CD4-positive, alpha-beta T cell treated with Interferon gamma for 1 hour (primary cell): ENCODE measurements at places on chromosomes 3 and 15.

DNA sequence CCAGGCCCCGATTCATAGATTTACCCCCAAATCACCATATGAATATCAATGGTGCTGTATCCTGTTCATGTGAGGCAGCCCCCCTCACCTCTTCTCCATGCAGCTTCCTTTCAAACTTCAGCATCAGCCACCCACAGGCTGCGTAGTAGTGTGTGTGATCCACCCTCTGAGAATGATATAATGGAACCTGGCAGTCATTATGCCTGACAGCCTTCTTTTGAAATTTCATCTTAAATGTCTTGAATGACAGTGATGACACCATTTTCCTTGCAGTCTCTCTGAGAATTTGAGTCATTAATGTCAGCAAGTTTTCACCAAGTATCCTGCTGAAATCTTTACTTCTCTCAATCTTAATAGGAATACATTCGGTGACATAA is 3.5 kb upstream of the CLRN1 start:
- no peak for DNase-seq

DNA sequence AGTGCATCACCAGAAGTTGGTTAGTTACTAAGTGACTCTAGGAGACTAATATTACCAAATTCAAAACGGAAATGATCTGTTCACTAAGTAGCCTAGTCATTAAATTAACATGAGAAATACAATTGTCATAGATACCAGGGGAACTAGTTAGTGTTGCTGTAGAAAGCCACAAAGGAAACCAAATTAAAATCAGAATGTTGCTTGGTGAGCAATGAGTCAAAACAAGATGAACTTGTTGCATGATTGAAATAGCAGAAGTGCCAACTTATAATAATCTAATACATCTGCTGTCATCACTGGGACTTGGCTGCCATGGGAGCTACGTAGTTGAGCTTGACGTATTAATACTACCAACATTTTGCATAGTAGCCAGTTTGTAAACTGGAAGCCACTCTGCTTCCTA is 458.1 kb downstream of the DIPK2A start:
- DNase-seq: no peak

DNA sequence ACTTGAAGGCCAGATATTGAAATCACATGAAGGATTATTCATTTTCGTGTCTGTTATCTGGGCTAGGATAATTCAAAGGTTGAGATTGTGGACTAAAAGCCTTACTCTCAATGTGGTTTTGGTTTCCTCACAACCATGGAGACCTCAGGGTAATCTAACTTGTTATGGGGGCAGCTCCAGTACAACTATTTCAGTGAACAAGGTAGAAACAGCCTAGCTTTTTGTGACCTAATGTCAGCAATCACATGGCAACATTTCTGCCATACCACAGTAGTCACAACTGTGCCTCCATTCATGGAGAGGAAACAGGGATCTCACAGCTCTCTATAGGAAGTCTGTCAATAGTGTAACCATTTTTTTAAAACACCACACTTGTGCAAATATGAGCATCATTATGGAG is 62.4 kb upstream of the RARB start:
- no peak for DNase-seq

- DNase-seq: no peak
These were observed 57.9 kb downstream of the TPRA1 start for GRCh38 chr3:127532561-127533203.

DNA sequence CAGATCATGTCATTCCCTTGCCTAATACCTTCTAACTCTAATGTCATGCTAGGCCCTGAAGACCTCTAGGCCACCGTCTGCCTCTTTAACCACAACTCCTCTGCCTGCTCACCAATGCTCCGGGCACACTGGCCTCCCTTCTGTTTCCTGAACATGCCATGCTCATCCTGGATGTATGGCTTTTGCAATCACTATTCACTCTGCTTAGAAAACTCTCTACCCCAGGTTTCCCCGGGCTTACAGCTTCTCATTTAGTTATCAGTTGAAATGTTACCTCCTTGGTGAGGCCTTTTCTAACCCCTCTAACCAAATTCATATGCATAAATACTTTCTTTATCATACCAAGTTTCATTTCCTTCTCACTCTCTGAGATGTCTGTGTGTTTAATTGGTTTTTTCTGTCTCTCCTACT is 727.8 kb upstream of the CFAP20DC start:
- no peak for DNase-seq

GRCh38 chr15:64901914-64902313 is 9.8 kb upstream of the ANKDD1A start:
- no peak for DNase-seq

DNA sequence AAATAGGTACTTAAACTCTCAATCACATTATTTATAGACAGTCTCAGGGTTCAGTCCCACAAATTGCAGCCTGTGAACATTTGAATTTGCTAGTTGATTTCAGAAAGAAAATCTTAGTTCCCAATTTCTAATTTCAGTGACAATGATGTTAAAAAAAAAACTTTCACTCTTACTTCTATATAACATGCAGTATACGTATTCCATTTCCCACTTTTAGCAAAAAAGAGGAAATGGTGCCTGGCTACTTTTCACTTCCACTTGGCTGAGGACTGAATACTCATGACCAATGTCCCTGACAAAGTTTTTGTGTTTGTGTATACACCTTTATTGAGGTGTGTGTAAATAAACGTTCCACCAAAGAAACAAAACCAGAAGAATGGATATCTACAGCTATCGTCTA is 32.1 kb upstream of the XCR1 start:
- DNase-seq: no peak

DNA sequence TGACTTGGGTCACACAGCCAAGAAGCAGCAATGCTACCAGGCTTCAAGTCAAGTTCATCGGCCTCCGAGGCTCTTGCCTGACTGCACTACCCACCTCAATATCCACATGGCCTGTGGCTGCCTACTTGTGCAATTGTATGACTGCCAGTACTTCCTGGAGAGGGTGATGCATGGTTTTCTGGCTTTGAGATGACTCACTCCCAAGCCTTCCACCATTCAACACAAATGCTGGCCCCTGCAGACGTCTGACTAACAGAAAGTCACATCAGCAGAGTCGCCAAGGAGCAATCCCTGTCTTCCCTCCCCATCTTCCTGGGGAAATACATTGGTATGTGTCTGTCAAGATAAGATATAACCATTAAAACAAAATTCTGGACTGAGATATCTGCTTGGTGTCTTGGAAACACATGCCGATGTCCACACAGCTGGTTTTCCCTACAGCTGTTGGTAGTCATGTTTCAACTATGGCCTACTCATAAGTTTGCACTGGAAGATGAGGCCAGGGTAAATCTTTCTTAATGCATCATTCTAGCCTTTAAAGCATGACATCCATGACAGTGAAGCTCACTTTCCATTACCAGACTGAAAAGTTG is 79.6 kb upstream of the SPATA12 start:
- peak; percentile 58 for DNase-seq

DNA sequence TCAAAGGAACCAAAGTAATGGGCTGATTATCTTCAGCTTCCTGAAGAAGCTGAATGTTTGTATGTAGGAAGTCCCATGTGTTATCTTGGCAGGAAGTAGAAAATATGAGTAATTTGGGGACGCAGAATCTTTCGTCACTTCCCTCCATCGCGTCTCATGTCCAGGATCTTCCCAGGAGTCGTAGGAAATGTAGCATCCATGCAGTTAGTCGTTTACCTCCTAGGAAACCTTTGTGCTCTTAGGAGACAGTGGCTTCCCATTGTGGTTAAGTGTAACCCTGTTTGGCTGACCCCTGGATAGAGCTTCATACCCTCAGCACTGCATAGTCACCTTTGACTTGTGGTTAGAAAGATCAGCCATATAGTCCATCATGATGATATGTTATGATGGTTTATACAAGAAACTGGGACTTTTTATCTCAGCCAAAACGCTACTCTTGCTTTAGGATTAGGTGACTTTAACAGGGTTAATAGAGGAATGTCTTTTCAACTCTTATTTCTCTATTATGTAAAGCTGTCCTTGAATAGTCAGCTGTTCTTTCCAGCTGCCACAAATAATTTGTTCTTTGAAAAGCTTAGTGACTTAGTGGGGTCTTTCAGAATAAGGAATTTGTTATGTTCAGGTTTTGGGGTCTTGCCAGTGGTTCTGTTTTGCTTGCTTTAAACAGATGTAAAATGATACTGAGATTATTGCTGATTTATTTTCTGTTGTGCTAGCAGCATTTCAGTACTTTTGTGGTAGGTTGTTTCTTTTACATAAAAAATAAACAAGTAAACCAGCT is 92.2 kb downstream of the KLHL25 start:
- no peak for DNase-seq

DNA sequence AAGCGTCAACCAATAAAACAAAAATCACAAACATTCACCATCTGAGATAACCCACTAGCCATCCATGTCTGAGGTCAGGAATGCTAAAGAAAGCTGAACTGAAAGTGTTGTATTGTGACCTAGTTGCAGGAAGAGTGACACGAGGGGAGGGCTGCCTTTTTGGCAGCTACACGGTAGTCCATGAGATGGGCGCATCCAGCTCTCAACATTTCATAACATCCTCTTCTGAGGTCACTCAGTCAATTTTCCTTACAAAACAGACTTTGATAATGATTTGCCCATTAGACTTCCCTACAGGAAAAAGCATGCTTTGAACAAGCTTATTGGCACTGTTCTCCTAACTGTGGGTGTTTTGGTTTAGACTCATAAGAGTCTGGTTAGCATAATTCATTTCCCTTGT is 15.4 kb upstream of the SHF start:
- DNase-seq: no peak

- no peak for DNase-seq
These were observed 101.6 kb upstream of the TNIK start for GRCh38 chr3:171561596-171562323.

DNA sequence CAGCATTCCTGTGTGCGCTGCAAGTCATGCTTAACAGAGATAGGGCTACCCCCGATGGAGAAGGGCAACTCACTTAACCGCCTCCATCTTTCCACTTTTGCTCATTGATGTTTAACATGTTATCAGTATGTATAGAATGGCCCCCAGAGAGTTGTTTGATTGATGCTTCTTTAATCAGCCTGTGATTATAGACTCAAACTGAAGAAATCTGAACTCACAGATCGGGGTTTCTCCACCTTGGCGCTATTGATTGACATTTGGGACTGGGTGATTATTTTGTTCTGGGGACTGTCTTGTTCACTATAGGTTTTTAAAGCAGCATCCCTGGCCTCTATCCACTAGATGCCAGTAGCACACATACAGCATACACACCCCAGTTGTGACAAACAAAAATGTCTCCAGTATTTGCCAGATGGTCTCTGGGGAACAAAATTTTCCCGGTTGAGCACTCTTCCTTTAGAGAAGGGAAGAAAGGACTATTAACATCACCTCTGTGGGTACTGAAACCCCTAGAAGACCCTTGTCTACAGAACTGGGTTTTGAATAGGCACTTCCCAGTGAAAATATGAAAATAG is 54.4 kb downstream of the LARS2 start:
- DNase-seq: no peak

DNA sequence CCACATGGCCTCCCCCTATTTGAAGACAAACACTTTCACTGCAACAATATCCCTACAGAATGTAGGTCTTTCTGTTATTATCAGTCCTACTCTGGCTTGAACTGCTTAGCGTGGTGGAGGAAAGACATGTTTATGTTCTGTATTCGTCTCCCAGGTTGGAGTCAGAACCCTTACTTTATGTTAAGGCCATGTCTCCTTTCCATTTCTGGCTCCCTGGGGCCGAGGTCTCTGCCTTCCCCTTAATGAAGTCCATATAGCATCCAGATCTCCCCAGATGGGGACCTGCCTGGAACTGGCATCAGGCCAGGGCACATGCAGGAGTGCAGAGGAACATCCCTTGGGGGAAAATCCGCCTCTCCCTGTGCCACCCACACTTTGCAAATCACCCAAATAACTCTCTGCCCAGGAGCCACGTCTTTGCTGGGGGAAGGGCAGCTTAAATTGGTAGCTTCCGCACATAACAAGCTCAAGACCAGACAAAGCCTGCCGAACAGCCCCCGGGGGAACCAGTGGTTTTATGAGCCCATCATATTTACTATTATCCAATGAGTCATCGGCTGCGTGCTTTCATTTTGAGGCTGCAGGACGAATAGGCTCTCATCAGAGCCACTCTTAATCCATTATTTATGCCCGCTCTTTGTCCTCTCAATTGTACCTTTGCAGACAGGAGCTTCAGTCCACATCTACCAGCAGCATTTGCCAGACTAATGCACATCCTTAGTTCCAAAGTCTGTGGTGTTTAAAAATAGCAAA is 237.0 kb downstream of the UACA start:
- no peak for DNase-seq

DNA sequence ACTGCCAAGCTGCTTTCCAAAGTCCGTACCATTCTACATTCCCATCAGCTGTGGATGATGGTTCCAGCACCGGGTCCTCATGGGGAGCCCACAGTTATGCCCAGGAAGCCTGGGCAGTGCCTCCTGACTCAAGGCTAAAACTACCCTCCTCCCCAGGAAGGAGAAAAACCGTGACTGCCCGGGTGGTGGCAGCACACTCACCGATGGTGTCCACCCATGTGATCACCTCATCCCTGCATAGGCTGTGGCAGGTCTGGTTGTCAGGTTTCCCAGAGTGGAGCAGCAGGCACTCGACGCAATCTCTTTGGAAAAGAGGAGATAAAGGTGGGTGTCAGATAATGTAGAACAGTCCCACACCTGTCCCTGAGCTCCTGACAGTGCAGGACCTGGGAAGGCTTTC is 38.6 kb downstream of the UMPS start:
- no peak for DNase-seq

DNA sequence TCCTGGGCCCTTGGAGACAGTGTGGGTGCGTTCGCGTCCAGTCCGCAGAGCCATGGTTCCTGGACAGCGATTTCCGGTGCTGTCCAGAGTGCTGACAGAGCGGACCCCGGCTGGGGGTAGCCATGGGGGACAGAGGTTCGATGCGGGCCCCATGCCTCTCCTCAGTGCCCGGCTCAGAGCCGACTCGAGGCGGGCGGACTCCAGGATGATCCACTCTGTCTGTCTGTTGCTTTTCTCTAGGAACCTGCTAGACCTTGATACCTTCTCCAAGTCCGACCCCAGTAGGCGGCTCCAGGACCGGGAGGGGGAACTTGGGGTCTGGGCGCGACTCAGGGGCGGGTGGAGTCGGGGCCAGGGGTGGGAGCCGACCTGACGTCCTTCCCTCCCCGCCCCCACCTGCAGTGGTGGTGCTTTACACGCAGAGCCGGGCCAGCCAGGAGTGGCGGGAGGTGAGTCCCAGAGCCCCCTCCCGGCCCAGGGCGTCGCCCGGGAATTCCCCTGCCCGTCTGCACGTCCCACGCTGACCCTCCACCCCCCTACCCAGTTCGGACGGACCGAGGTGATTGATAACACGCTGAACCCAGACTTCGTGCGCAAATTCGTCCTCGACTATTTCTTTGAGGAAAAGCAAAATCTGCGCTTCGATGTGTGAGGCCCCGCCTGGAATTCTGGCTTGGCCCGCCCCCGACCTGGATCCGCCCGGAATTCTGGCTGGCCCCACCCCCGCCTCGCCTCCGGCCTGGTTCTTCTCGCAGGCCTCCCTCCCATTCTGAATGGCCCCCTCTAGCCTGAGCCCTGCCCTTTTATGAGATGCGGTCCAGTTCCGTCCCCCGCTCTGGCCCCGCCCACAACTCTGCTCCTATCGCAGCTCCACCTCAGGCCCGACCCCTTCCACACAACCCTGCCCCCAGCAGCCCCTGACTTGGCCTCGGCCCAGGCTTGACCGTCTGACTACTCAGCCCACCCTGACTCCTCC is 1.0 kb downstream of the CPNE9 start:
- DNase-seq: no peak

- DNase-seq: no peak
These were observed 86.9 kb upstream of the PRTG start for GRCh38 chr15:55829826-55830225.

GRCh38 chr3:156542101-156543042 is 12.5 kb downstream of the SSR3 start:
- DNase-seq: no peak
